ENCODE measurements at places on chromosomes 4 and X.

- DNase-seq, result no peak
Measured at GRCh38 chr4:180542445-180543100, 1700.6 kb upstream of the TENM3 start.

DNA sequence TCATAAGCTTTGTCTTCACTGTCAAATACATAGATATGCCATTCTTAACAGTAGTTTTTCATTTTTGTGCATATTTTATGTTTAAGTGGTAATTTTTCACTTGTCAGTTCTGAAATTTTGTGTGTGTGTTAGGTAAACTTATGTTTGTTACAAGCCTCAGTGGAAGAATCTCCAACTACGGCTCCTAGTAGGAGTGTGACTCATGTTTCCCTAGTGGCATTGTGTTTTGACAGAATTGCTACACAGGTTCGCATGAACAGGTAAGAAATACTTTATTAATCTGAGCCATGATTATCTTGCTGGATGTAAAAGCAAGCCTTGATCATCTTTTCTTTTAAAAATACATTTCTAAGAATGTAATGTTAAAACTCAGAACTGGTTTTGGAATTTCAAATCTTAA is 94.4 kb downstream of the BLTP1 start:
- DNase-seq, result no peak

GRCh38 chr4:114386637-114387233 is 211.9 kb upstream of the UGT8 start:
- no peak for DNase-seq

- no peak for DNase-seq
Measured at GRCh38 chr4:95838192-95838591, 1.7 kb upstream of the PDHA2 start.

DNA sequence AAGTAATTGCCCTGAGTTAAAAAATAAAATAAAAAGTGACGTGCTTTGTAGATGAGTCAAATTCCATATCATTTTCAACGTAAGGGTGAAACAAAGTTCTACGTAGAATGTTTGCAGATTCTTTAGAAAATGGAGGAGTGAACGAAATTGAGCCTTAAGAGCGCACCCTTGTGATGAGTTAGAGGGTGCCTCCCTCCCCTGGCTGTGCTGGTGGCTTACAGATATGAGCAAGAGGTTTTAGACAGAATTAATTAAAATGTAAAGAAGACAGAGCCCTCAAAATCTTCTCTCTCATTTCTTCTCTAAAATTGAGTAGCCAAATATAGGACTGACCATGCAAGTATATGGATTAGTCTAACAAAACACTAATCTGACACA is 30.2 kb upstream of the LGI2 start:
- DNase-seq, result no peak

DNA sequence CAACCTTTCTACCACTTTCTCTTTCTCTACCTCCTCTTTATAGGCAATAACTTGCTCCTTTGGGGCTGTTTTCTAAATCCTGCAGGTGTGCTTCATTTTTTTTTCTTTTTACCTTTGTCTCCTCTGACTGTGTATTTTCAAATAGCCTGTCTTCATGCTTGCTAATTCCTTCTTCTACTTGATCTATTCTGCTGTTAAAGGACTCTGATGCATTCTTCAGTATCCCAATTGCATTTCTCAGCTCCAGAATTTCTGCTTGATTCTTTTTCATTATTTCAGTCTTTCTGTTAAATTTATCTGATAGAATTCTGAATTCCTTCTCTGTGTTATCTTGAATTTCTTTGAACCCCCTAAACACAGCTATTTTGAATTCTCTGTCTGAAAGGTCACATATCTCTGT is 67.7 kb upstream of the IL2 start:
- DNase-seq, result no peak

GRCh38 chrX:300334-300733 is 18.3 kb downstream of the GTPBP6 start:
- DNase-seq, result no peak

GRCh38 chr4:63589796-63590195 is 819.5 kb downstream of the TECRL start:
- DNase-seq, result no peak

DNA sequence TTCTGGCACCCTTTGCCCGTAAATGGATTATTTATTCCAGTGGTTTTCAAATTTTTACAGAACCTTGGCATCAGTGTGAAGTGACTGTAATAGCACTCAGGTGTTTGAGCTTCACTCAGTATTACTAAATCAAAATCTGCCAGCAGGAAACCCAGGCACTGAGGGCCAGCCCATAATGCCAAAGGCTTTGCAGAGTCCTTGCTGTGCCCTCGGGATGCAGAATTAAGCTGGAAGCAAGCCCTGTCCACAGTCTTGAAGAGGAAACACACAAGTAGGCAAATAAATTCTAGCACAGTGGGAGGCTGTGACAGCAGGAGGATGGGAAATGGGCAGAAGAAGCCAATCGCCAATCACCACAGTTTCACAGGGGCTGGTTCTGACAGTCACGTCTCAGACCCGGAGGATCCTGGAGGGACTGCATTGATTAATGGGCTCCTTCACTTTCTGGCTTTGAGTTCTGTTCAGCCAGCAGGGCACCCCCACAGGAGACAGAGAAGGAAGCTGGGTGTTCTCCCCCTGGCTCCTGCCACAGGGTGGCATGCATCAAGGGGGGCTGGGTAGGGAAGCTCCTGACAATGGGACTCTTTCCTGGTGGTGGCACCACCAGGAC is 138.8 kb downstream of the MTNR1A start:
- no peak for DNase-seq

DNA sequence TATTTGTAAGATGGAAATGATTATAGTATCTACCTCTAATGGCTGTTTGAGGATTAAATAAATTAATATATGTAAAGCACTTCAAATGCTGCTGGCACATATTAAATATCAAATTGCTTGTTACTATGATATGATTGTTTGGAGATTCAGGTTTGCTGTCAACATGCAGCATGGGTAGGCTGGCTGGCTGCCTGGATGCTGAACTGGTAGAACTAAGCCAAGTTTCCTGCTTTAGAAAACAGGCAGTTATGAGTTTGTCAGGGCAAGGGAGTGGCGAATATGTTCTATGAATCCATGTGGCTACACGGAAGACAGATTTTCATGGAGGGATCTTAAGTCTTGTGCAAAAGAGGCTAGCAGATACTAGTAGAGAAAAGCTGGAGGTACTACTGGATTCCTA is 239.6 kb downstream of the GBA3 start:
- no peak for DNase-seq

- no peak for DNase-seq
Measured at GRCh38 chr4:156969101-156969500, 2.5 kb downstream of the PDGFC start.

DNA sequence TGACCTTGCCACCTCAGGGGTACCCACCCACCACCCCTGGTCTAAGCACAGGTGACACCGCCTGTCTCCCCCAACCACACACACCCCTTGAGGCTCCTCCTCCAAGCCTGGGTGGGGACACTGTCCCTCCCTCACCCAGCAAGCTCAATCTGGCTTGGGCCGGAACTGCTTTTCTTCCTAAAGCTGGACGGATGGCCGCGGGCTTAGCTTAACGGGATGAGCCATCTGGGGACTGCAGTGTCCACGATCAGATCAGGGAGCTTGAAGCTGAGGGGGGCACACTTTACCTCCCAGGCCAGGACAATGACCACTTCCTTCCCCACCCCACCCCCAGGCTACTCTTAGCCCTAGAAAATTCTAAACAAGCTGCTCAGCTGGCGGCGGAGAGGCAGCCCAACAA is 1.0 kb upstream of the SLC6A8 start:
- DNase-seq, result no peak

GRCh38 chr4:69773484-69773883 is 13.1 kb upstream of the SULT1B1 start:
- peak; percentile 65 for DNase-seq

GRCh38 chr4:18111081-18111480 is 89.5 kb upstream of the LCORL start:
- no peak for DNase-seq

DNA sequence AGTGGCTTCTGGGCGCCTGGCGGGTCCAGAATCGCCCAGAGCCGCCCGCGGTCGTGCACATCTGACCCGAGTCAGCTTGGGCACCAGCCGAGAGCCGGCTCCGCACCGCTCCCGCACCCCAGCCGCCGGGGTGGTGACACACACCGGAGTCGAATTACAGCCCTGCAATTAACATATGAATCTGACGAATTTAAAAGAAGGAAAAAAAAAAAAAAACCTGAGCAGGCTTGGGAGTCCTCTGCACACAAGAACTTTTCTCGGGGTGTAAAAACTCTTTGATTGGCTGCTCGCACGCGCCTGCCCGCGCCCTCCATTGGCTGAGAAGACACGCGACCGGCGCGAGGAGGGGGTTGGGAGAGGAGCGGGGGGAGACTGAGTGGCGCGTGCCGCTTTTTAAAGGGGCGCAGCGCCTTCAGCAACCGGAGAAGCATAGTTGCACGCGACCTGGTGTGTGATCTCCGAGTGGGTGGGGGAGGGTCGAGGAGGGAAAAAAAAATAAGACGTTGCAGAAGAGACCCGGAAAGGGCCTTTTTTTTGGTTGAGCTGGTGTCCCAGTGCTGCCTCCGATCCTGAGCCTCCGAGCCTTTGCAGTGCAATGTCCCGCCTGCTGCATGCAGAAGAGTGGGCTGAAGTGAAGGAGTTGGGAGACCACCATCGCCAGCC is at the start of gene ATOH1:
Gene ATOH1 (plus strand): TSS at position 422 of the 663 bp plus-strand sequence. CDS start 174 bp downstream, at position 596.
- DNase-seq, result no peak
